ENCODE measurements at places on chromosomes 7 and 10.
A peak's percentile ranks its signal among the peaks of the same experiment; 100 is the strongest.

DNA sequence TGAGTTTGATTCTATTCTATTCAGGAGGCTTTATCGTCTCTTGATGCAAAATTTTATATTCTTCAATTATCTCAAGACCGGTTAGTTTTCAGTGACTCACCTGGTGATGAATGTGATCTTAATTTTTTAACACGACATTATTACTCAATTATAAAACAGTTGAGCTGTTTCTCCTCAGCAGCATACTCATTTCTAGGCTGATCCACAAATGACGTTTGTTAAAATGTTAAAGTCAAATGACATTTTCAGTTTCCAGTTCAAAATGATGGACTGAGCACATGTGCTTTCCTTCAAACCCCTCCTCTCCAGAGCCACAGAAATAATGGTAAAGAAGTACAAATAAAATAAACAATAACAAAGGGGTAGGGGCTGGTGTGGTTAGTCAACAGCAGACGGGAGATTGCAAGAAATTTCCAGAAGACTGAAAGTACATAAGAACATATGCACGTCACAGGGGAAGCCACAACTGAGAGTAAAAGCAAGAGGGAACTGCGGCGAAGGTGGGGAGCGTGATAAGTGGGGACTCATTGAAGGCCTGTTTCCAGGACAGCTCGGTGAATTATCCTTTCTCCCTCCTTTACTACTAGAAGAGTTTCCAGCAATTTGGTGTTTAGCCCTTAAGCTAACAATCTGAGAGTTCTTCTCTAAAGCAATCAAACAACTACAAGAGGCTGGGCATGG is 10.9 kb downstream of the MACROH2A2 start:
- DNase-seq: no peak

DNA sequence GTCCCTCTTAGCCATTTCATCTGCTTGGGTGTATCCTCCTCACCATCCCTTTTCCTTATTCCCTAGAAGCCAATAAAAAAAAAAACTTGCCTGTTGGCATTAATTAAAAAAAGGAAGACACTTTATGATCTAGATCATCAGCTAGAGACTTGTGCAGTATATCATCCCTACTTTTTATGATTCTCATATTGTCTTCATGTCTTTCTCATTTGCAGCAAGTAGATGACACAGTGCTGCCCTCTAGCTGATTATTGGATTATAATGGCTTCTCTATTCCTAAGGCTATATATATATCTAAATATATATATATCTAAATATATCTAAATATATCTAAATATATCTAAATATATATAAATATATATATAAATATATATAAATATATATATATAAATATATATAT is 272.4 kb upstream of the LRGUK start:
- peak; percentile 56 for DNase-seq

GRCh38 chr10:89164080-89164479 is 43.0 kb downstream of the CH25H start:
- DNase-seq: no peak

DNA sequence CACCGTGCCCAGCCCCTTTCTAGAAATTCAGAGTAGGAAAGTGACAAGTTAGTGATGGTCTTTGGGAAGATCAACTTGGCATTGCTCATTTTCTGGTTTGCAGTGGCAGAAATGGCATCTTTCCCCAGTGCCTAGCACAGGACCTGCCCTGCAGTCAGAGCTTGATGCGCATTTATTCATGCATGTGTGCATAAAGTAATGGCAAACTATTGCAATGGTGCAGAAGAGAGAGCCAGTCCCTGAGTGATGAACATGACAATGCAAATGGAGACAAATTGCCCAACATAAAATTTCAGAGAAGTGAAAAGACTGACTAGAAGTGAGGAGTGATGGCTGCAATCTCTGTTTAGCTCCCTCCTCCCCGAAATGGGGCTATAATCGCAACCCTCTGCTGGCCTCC is 268.2 kb downstream of the CCSER2 start:
- no peak for DNase-seq

DNA sequence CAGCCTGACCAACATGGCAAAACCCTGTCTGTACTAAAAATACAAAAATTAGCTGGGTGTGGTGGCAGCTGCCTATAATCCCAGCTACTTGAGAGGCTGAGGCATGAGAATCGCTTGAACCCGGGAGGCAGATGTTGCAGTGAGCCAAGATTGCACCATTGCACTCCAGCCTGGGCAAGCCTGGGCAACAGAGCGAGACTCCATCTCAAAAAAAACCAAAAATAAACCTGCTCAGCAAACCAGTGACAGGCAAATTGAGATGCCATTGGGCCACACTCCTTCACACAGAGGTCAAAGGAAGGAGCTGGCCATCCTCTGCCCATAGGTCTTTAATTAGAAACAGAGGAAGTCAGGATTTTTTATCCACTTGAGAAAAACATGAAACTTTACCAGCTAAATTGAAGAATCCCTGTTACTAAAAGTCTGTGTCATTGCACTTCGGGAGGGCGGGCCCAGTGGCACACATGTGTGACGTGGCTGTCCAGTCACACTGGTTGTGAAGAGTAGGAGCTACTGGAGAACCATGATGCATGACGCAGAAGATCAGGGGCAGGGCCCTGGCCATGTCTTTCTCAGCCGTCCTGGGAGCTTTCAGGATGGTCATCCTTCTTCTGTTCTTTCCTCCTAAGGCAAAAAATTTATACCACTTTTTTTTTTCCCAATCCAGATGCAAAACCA is 118.3 kb upstream of the ZNF438 start:
- DNase-seq: no peak

DNA sequence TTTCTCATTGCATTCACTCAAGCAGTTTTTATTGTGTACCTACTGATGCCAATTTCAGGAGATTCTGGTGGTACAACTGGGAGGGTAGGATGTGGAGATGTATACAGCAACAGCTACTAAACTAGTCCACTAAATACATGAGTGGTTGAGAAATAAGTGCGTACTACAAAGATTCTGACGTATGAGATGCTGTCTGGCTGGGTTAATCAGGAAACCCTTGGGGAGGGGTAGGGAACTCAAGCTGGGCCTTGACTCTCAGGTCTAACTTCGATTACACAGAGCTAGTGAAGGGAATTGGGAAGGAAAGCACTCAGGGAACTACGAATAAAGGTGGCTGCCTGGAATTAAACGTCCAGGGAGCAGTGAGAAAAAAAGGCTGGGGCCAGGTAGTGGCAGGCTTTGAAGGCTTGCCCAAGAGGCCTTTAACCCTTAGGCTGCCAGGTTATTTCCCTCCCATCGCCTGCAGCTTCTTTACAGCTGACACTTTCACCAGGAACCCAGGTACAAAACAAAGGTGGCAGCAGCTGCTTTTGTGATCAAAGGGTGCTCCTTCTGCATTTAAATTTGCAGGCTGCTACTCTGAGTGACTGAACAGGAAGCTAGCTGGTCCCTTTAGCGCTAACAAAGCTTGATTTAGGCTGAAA is 3.2 kb downstream of the MMS19 start:
- DNase-seq: peak; percentile 49

DNA sequence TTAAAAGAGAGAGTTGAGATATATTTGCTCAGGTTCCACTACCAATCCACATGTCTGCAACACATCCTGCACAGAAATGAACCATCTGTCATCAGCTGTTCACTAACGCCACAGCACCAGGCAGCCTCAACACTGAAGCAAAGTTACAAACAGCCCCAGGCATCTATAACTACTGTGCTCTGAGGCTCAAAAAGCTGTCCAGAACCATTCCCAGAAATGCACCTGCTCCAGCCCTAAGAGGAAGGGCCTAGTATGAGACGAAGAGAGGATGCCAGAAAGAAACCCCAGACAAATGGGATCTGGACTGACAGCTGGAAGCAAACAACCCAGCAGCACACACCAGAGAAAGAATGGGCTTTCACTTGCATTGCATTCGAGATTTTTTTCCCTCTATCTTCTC is 159.3 kb downstream of the ELMO1 start:
- no peak for DNase-seq

- no peak for DNase-seq
Observed at GRCh38 chr10:12214093-12214492, 18.1 kb downstream of the CDC123 start.

GRCh38 chr7:25025218-25025671 is 45.3 kb upstream of the OSBPL3 start:
- DNase-seq: peak; percentile 77

GRCh38 chr10:14645239-14645960 is 129.3 kb downstream of the FAM107B start:
- no peak for DNase-seq

- no peak for DNase-seq
Observed at GRCh38 chr10:52030051-52030790, 283.9 kb upstream of the DKK1 start.

GRCh38 chr7:75915416-75916156 is 631 bp downstream of the POR start:
- DNase-seq: peak; percentile 75

All from fibroblast of gingiva (primary cell).